Stimulated activated CD8-positive, alpha-beta memory T cell treated with anti-CD3 and anti-CD28 coated beads, Interleukin-4, amount 100 ng/mL, for 4 hours (primary cell): ENCODE measurements at places on chromosomes 5 and 9.

DNA sequence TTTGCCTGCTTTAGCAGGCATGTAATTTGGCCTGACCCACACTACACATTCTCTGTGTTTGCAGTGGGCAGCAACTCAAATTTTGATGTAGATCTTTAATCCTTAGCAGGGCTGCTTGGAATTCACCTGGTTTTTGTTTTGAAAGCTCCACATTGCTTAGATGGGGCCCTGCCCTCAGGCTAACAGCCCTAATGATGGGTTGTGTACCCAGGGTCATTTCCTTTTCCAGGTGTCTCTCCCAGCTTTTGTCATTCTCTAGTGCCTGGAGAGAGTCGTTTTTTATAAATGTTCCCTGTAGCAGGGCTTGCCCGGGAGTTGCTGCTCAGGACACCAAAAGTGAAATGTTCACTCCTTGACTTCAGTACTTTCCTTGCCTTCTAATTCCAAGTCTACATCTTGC lies 126.3 kb downstream of the TRIO start:
- no peak for DNase-seq

- DNase-seq: no peak
These were observed 148.2 kb upstream of the CHD1 start for GRCh38 chr5:99076723-99077640.

- no peak for DNase-seq
These were observed 33.5 kb downstream of the AOPEP start for GRCh38 chr9:94760010-94760409.

DNA sequence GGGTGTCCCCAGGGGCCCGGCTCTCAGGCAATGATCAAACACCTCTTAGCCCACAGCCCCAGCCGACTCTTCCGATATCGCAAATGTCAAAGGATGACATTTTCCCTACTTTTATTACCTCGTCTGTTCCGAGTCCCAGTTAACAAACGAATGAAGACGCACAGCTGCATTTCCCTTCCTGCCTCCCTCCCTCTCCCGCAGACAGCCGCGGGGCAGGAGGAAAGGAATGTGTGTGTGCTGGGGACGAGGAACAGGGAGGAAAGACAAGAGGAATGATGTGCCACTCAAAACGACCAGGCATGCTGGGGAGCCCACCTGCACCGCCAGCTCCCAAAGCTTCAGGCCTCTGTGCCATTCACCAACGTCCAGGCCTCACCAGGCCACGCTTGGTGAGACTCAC lies 125.9 kb upstream of the SARDH start:
- no peak for DNase-seq
